Natural killer cell treated with Interleukin-12 subunit alpha and Interleukin-12 subunit beta and Interleukin-15 and Interleukin-18, amount 100 ng/mL, for 72 hours (primary cell): ENCODE measurements at places on chromosomes 7 and 10.

GRCh38 chr7:117347480-117347879 lies 24.6 kb upstream of the WNT2 start:
- DNase-seq: no peak

- no peak for DNase-seq
Measured at GRCh38 chr10:64112701-64113355, 591.6 kb downstream of the REEP3 start.

GRCh38 chr10:78948621-78949030 lies 120.1 kb upstream of the ZMIZ1 start:
- no peak for DNase-seq

- no peak for DNase-seq
Measured at GRCh38 chr10:64011912-64012714, 490.9 kb downstream of the REEP3 start.

DNA sequence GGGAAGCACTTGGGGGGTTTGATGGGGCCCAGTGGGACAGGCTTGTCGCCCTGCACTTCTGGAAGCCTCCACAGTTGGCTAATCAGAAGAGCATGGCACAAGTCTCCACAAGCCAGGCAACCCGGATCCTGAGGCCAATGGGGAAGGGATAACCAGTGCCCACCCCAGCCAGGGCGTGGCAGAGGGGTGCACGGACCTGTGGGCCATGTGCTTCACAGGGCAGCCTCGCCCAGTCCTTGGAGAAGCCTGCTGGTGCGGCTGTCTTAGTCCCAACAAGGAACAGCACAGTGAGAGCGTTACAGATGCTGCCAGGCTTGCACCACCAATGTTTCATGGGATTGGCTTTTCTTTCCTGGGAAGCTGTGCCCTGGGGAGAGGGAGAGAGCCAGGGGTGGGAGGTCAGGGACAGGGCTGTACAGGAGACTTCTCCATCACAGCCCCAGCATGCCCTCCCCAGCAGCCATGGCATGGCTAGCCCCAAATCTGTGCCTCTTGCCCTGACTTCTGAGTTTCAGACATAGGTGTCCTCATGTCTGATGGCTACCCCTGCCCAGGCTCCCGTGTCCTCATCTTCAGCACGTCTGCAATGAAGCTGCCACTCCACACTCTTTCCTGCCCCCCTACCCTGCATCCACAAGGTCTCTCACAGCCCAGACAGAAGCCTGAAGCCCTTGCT lies 116.0 kb downstream of the PTPN20 start:
- DNase-seq: peak; percentile 31

- no peak for DNase-seq
Measured at GRCh38 chr10:42836771-42837468, 54.3 kb downstream of the BMS1 start.

GRCh38 chr10:130027716-130028464 lies 63.8 kb upstream of the EBF3 start:
- no peak for DNase-seq

DNA sequence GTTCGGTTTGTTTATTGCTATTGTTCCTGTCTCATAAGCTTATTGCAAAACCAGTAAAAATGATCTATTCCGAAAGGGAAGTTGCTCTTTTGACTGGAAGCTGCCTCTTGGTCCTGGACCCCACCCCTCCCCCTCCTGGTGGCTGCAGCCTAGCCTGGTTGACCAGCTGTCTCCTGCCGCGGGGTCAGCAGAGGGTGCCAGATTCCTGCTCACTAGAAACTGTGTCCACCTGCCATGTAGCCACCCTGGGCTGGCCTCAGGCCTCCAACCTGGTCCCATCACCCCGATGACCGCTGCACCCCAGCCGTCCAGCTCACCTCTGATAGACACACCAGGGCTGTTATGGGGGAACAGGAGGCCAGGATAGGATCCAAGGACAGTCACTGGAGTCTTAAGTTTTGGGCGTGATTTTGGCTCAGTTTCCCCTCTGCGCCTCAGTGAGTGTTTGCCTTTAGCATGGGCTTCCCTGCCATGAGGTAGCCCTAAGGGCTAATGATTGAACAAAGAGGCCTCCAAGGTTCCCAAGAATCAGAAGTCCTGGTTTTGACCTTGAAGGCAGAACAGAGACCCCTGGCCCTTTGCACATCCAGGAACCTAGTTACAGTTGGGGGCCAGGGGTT lies 32.9 kb upstream of the SLF2 start:
- DNase-seq: peak; percentile 57

- DNase-seq: no peak
Measured at GRCh38 chr10:34172936-34173533, 642.1 kb downstream of the PARD3 start.

GRCh38 chr7:154914308-154914995 lies 88.5 kb downstream of the PAXIP1 start:
- no peak for DNase-seq

DNA sequence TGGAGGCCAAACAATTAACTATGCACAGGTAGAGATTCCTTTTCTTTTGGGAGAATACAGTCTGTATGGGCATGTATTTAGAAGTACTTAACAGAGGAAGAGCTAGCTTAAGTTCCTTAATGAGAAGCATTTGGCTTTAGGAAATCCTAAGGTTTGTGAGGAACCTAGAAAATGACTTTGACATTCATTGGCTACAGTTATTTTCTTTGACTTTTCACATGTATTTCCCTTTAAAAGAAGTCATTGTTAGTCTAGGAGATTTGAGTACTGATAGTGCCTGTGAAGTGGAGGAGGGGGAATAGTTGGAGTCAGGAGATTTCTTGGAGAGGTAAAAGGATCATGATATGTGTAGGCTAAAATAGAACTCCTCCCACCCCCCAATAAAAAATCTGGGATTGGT lies 3.6 kb downstream of the HELLS start:
- DNase-seq: no peak

DNA sequence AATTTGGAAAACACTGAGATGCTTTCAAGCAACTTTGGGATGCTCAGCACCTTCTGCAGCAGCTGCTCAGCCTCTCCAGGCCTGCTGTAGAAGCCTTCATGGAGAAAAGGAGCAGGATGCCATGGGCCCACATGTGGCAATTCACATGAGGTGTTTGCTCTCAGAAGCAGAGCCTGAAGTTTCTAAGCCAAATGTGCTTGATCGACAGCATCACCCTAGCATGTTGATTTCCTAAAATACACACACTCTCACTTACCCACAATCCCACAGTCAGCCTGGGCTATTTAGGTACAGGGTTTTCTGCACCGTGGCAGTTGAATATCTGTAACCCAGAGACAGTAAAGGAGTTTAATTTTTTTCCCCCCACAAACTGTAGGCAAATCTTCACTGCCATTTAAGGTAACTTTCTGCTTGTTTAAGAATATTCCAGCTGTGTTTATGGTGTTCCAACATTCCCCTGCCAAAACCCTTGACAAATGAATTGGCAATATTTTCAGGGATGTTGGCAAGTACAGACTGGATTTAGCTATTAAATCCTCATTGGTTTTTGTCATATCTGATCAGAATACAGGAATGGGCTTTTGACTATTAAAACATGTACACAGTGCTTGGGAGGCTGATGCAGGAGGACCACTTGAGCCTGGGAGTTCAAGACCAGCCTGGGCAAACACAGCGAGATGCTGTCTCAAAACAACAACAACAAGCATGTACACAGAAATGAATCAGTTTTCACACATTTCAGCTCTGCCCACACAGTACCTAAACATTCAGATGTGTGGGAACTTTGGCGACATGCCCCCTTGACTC lies 244.2 kb downstream of the CELF2 start:
- no peak for DNase-seq

GRCh38 chr7:95675016-95675415 lies 78.7 kb upstream of the PDK4 start:
- DNase-seq: no peak
